ENCODE measurements at places on chromosomes 12 and 14. TPM values are rescaled to one million over a fixed set of nuclear protein-coding genes. Genes with fewer than 3 reads are reported as not detected.
A peak's percentile ranks its signal among the peaks of the same experiment; 100 is the strongest.

DNA sequence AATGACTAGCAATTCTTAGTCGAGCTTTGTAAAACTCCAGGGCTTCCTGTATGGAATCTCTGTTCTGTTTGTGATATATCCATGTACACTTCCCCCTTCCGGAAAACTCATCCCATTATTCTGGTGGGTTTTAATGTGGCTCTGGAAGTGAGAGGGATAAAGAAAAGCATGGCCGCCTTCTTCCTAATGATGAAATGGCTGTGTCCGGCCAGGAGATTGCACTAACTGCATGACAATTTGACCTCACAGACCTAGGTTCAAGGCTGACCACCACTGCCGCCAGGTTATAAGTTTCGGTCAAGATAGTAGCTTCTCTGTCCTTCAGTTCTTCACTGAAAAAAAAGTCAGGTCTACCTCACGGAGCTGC lies 41.0 kb upstream of the NPAS3 start:
- no peaks in the 10 kb centered on the region for H3K36me3 ChIP-seq
- DNase-seq, result peak; percentile 26
- peak overlapping the region; percentile 23 for H3K4me3 ChIP-seq
- H3K4me1 ChIP-seq, result no peaks in the 10 kb centered on the region
- H3K27ac ChIP-seq, result peak overlapping the region; percentile 89
- no peaks in the 10 kb centered on the region for H3K27me3 ChIP-seq

- H3K4me1 ChIP-seq, result no peaks in the 10 kb centered on the region
- H3K4me3 ChIP-seq, result no peak overlapping the region
- no peak overlapping the region for H3K27ac ChIP-seq
- DNase-seq, result no peak
Measured at GRCh38 chr12:14989790-14990189, 16.9 kb downstream of the PDE6H start.

DNA sequence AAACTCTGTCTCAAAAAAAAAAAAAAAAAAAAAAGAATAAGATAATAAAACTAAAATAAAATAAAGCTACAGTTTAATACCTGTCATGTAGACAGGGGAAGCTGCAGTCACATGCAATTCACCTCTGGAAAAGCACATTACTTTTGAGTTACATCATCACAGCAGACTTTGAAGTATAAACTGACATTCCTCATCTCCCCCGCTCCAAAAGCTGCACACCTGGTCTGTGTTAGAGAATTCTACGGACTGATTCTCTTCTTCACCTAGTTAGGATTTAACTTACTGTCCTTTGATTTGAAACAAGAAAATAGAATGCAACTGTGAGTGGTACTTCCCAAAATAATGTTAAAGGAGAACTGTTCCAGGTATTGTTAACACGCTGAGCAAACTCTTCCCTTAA lies 25.1 kb downstream of the SPPL3 start:
- H3K4me3 ChIP-seq, result no peak overlapping the region
- no peaks in the 10 kb centered on the region for H3K36me3 ChIP-seq
- H3K4me1 ChIP-seq, result peaks cover 25% of the 10 kb centered on the region
- no peak for DNase-seq

DNA sequence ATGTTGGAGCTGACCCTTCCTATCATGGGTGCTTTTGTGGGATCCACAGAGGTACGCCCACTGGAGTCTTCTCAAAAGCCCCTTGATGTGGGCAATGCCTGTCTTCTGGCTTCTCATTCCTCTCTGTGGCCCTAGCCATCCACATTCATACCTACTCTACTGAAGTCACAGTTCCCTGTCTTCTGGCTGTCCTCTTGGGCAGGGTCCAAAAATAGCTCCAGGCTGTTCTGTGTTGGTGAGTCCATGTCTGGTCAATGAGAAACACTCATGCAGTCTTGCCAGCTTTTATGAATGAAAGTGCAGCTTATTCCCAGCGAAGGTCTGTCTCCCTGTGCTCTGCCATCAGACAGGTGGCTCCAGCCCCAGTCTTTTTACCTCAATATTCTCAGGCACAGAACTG lies 135.9 kb upstream of the MDM1 start:
- no peak overlapping the region for H3K4me3 ChIP-seq
- no peaks in the 10 kb centered on the region for H3K27me3 ChIP-seq
- H3K4me1 ChIP-seq, result no peaks in the 10 kb centered on the region

GRCh38 chr14:56313789-56314188 lies 195.6 kb downstream of the PELI2 start:
- H3K4me1 ChIP-seq, result peaks cover 17% of the 10 kb centered on the region
- H3K27me3 ChIP-seq, result no peaks in the 10 kb centered on the region
- no peak for DNase-seq
- H3K4me3 ChIP-seq, result no peak overlapping the region

GRCh38 chr12:50642035-50642451 lies 121.9 kb upstream of the ATF1 start:
- H3K4me3 ChIP-seq, result no peak overlapping the region
- DNase-seq, result no peak
- no peaks in the 10 kb centered on the region for H3K27me3 ChIP-seq

DNA sequence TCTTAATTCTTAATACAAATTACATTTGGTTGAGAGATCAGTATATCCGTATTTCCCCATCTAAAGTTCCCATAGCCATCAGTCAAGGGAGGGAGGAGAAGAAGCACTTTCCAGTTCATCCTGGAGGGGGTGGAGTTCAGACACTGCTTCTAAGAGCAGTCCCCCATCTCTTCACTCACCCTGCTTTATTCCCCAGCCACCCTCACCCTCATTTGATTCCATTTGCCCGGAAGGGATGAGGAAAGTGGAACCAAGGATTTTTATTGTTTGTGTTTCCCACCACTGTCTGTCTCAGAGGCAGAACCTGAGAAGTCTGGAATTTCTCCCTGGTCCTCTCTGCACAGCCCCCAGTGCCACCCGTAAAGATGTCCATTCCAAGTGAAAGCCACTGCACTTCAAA lies 134.2 kb upstream of the HIF1A start:
- DNase-seq, result no peak
- no peaks in the 10 kb centered on the region for H3K36me3 ChIP-seq
- H3K4me1 ChIP-seq, result peaks cover 39% of the 10 kb centered on the region
- H3K27me3 ChIP-seq, result no peaks in the 10 kb centered on the region
- H3K27ac ChIP-seq, result peak overlapping the region; percentile 84

AQP6 gene
- not detected for total RNA-seq

DNA sequence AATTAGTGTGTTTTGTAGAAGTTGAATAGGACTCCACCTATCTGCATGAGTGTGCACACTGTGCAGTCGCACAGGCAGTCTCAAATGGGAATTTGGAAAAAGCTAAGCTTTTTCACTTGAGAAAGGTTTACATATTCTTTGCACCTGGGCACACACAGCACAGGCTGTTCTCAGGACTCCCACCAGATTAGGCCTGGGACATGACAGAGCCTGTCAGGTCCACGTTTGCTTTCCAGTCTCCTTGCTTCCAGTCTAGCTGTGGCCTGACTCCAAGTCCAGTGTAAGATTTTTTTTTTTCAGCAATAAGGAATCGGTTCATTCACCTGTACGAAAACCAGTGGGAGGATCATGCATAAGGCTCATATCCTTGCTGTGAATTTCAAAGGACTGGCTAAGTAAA lies 181.3 kb downstream of the ZFP36L1 start:
- H3K27me3 ChIP-seq, result no peaks in the 10 kb centered on the region
- DNase-seq, result no peak
- no peaks in the 10 kb centered on the region for H3K36me3 ChIP-seq
- H3K4me1 ChIP-seq, result no peaks in the 10 kb centered on the region

GRCh38 chr12:68334132-68334531 lies 2.0 kb upstream of the MDM1 start:
- H3K4me3 ChIP-seq, result no peak overlapping the region
- H3K27ac ChIP-seq, result no peak overlapping the region
- H3K27me3 ChIP-seq, result no peaks in the 10 kb centered on the region
- H3K4me1 ChIP-seq, result peaks cover 22% of the 10 kb centered on the region

GRCh38 chr14:75315144-75315543 lies 36.5 kb downstream of the FOS start:
- H3K27ac ChIP-seq, result peak overlapping the region; percentile 70
- peaks cover 13% of the 10 kb centered on the region for H3K4me1 ChIP-seq

GRCh38 chr12:124397807-124398577 lies 103.1 kb downstream of the RFLNA start:
- peak overlapping the region; percentile 55 for H3K27ac ChIP-seq
- peaks cover 69% of the 10 kb centered on the region for H3K4me1 ChIP-seq
- DNase-seq, result no peak
- no peak overlapping the region for H3K4me3 ChIP-seq

DNA sequence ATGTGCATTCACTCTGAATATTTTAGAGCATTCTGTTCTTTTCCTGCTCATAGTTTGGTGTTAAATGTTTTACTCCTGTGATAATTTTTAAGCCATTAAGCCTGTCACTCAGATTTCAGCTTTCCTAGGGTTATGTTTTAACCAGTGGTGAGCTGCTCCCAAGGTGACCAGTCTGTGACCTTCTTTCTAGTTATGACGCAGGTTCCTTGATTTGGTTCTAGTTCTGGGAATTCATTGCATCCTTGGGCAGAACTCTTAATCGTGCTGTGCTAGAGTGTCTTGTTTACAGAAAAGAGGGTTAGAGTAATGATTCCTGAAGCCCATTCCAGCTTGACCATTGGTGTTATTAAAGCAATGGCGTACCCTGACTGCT lies 2.2 kb downstream of the GABARAPL1 start:
- peaks cover 23% of the 10 kb centered on the region for H3K4me1 ChIP-seq
- DNase-seq, result no peak
- H3K27ac ChIP-seq, result peak overlapping the region; percentile 99
- H3K36me3 ChIP-seq, result peaks cover 21% of the 10 kb centered on the region
- H3K27me3 ChIP-seq, result no peaks in the 10 kb centered on the region
- H3K4me3 ChIP-seq, result no peak overlapping the region

DNA sequence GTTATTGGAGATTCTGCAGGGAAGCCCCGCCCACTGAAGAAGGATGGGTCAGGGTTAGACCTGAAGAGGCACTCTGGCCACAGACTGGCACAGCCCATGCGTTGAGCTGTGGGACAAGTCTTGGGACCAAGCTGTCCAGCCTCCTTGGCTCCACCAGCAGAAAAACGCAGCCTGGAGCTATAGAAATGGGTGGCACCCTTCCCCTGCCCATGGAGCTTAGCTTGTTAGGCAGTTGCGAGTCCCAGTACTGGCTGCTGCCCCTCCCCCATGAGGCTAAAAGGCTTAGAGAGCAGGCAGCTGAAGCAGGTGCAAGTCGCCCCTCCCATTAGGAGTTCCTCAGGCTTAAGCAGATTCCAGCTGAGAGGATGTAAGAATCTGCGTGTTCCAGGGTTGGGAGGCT lies 1124.0 kb upstream of the TMEM132C start:
- H3K27ac ChIP-seq, result no peak overlapping the region
- no peaks in the 10 kb centered on the region for H3K36me3 ChIP-seq
- no peak for DNase-seq
- H3K4me1 ChIP-seq, result no peaks in the 10 kb centered on the region
- no peak overlapping the region for H3K4me3 ChIP-seq

GNB3 gene
- 2.6 TPM for total RNA-seq

DNA sequence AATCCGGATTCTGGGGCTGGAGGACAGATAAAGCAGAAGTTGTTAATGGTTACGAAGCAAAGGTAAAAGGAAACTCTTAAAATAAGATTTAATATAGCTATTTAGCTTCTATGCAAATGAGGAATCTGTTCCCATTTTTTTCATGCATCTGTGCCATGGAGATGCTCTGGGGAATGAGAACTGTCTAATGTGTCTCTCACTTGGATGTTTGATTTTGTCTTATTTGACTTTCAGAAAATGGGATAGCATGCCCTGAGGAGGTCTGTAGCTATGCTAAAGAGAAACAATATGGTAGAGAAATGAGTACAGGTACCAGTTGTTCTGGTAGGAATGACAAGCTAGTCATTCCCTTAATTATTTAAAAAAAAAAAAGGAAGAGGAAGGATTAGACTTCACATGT lies 24.3 kb downstream of the C12orf76 start:
- no peak for DNase-seq
- no peaks in the 10 kb centered on the region for H3K27me3 ChIP-seq
- H3K4me1 ChIP-seq, result peaks cover 14% of the 10 kb centered on the region
- H3K36me3 ChIP-seq, result peaks cover 37% of the 10 kb centered on the region
- no peak overlapping the region for H3K4me3 ChIP-seq

REP15 gene
- 3.1 TPM for total RNA-seq

MTERF2 gene
- total RNA-seq, result 40.9 TPM

GARIN6 gene
- not detected for total RNA-seq

FOXG1 gene
- total RNA-seq, result not detected

- no peak for DNase-seq
- H3K27ac ChIP-seq, result no peak overlapping the region
- H3K27me3 ChIP-seq, result no peaks in the 10 kb centered on the region
- no peak overlapping the region for H3K4me3 ChIP-seq
Measured at GRCh38 chr14:87407344-87407743, 585.6 kb downstream of the GALC start.

- H3K36me3 ChIP-seq, result no peaks in the 10 kb centered on the region
- peak overlapping the region; percentile 23 for H3K27ac ChIP-seq
- no peaks in the 10 kb centered on the region for H3K27me3 ChIP-seq
- peaks cover 9% of the 10 kb centered on the region for H3K4me1 ChIP-seq
- no peak for DNase-seq
- H3K4me3 ChIP-seq, result no peak overlapping the region
Measured at GRCh38 chr12:92096346-92097136, 49.1 kb downstream of the BTG1 start.

SLC10A1 gene
- not detected for total RNA-seq

- H3K36me3 ChIP-seq, result no peaks in the 10 kb centered on the region
- peak; percentile 56 for DNase-seq
- no peak overlapping the region for H3K27ac ChIP-seq
- H3K4me1 ChIP-seq, result peaks cover 43% of the 10 kb centered on the region
- H3K4me3 ChIP-seq, result peak overlapping the region; percentile 87
Measured at GRCh38 chr12:111404362-111405148, 1.2 kb upstream of the SH2B3 start.

GRCh38 chr14:61258985-61259384 lies 22.2 kb downstream of the TMEM30B start:
- no peak overlapping the region for H3K4me3 ChIP-seq
- H3K27ac ChIP-seq, result no peak overlapping the region
- H3K36me3 ChIP-seq, result no peaks in the 10 kb centered on the region
- no peaks in the 10 kb centered on the region for H3K27me3 ChIP-seq

DNA sequence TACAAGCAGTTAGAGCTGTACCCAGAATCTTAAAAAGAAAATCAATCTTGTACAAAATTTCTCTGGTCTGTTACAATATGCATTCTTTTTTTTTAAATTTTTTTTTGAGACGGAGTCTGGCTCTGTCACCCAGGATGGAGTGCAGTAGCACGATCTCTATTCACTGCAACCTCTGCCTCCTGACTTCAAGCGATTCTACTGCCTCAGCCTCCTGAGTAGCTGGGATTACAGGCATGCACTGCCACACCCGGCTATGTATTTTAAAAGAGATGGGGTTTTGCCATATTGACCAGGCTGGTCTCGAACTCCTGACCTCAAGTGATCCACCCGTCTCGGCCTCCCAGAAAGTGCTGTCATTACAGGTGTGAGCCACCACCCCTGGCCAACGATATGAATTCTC lies 4.1 kb downstream of the FBXO33 start:
- H3K4me3 ChIP-seq, result no peak overlapping the region
- peaks cover 26% of the 10 kb centered on the region for H3K4me1 ChIP-seq
- no peaks in the 10 kb centered on the region for H3K36me3 ChIP-seq
- H3K27ac ChIP-seq, result no peak overlapping the region
- DNase-seq, result no peak

DNA sequence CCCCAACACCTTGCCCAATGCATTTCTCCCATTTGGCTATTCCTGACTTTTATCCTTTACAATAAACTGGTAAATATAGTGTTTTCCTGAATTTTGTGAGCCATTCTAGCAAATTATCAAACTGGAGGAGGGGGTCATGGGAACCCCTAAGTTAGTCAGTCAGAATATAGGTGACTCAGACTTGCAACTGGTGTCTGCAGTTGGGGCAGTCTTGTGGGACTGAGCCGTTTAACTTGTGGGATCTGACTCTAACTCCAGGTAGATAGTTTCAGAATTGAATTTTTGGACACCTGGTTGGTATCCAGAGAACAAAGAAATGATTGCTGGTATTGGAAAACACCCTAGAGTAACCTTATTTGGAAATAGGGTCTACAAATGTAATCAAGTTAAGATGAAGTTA lies 133.4 kb downstream of the CEP83 start:
- no peaks in the 10 kb centered on the region for H3K27me3 ChIP-seq
- no peak overlapping the region for H3K27ac ChIP-seq
- no peaks in the 10 kb centered on the region for H3K36me3 ChIP-seq
- H3K4me1 ChIP-seq, result no peaks in the 10 kb centered on the region
